ENCODE measurements at places on chromosomes 12 and 14.

DNA sequence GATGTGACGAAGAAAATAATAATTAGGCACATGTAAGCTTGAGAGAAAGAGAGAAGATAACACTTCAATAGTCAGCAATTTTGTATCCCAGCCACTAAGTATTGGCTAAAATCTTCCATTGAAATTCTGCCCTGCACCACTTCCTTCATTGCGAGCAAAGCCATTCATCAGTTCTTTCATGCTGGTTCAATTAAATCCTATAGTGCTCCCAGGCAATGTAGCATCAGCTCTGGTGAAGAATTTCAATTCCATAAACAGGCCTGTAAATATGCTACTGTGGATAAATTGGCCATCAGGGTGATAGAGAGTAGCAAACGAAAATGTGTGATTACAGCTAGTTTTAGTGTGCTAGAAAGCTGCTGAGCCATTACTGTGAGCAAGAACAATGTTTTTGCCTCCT, 24.7 kb downstream of the RPL10L start:
- no peak for DNase-seq

DNA sequence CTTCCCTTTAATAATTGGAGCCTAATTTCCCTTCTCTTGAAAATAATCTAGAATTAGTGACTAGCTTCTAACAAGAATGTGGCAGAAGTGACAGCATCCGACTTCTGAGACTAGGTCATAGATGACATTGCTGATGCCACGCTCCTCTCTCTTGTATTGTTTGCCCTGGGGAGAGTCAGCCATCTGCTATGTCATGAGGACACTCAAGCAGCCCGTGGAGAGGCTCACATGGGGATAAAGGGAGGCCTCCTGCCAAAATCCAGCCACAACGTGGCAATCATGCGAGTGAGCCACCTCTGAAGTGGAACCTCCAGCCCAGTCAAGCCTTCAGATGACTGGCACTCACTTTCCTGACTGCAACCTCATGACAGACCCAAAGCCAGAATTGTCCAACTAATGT, 54.2 kb upstream of the LRRK2 start:
- peak; percentile 61 for DNase-seq

DNA sequence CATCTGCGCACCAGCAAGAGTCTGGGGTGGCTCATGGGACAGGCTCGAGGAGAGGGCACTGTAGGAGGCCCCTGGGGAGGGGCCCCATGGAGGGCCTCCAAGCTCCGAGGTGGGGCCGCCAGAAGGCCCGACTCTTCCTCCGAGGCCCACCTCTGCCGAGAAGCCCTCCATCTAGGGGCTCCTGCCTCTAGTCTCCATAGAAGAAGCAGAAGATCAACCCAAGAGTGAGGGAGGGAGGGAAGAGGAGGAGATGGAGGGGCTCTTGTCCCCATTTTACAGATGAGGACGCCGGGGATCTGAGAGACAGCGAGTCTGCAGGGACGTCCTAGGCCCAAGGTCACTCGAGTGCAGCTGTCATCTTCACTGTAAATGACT, 41.2 kb downstream of the DIO3 start:
- no peak for DNase-seq

DNA sequence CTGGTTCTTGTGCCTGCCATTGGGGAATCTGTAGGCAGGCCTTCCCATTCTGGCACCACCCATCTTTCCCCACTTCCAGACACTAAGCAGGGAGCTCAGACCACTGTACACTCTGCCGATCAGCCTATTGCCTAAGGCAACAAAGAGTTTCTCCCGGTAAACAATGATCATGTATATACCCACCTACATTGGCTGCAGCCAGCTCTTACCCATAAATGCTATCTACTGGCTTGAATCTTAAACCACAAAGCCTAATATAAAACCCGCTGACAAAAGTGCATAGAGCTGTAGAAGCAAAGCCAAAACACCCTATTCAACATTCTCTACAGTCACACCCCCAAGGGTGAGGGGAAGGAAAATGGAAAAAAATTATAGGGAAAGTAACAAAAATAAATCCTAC, 20.8 kb upstream of the GLIPR1 start:
- no peak for DNase-seq

DNA sequence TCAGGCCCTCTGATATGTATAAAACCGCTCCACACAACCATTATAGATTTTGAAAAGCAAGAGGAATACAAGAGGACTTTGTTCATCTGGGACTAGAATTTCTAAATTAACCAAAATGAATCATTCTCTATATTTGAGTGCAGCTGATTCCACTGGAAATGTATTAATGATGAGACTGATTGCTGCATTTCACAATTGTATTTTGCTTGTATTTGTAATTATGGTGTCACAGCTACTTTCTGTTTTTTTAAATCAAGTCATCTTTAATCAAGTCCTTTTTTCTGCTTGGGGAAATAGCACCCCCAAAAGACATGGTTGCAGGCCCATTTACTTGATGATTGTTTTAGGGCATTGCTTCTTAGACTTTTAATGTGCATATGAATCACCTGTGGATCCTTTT, 162.4 kb downstream of the KICS2 start:
- DNase-seq: no peak

DNA sequence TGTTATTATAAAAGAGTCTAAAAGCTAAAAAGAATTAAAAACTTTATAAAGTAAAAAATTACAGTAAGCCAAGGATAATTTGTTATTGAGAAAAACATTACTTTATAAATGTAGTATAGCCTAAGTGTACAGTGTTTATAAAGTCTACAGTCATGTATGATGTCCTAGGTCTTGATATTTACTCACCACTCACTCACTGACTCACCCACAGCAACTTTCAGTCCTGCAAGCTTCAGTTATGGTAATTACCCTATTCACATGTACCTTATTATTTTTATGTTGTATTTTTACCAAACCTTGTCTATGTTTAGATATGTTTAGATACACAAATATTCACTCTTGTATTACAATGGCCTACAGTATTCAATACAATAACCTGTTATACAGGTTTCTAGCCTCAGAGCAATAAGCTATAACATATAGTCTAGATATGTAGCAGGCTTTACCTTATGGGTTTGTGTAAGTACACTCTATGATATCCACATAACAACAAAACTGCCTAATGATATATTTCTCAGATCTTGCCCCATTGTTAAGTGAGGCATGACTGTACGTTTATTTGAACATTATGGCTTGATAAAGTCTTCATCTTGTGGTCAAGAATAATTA, 113.7 kb upstream of the KITLG start:
- no peak for DNase-seq

- DNase-seq: no peak
These were observed 219.5 kb downstream of the TBX5 start for GRCh38 chr12:114186241-114187002.

DNA sequence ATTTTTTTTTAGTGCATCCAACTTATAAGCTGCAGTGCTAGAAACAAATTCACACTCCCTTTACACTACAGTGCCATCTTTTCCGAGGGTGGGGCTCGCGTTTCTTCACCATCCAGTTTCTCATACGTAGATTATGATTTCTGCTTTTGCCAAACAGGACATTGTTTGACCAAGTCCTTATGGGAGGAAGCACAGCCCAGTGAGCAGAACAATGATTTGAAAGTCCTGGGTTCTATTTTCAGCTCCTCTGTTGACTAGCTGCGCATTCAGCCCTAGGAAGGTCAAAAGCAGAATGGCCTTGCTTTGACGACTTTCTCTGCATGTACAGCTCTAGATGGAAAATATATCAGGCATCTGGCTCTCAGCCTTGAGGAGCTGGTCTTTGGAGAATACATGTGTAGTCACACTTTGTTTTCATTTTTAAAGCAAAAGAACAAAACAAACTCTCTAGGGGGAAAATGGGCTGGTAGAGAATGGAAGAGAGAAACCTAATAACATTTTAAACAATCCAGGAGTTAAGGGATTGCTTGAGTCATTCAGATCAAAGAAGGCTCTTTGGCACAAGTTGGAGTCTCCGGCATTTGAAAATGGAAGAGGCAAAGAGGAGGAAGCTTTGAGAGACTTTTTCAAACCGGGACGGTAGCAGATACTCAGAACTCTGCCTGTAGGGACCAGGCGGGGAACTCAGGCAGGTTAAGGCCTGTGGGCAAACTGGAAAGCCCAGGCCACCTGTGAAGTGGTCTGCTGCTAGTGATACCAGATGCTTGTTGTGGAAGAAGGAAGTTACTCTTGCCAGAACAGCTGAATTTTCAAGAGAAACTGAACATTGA, 257.3 kb upstream of the PLEKHG7 start:
- no peak for DNase-seq

DNA sequence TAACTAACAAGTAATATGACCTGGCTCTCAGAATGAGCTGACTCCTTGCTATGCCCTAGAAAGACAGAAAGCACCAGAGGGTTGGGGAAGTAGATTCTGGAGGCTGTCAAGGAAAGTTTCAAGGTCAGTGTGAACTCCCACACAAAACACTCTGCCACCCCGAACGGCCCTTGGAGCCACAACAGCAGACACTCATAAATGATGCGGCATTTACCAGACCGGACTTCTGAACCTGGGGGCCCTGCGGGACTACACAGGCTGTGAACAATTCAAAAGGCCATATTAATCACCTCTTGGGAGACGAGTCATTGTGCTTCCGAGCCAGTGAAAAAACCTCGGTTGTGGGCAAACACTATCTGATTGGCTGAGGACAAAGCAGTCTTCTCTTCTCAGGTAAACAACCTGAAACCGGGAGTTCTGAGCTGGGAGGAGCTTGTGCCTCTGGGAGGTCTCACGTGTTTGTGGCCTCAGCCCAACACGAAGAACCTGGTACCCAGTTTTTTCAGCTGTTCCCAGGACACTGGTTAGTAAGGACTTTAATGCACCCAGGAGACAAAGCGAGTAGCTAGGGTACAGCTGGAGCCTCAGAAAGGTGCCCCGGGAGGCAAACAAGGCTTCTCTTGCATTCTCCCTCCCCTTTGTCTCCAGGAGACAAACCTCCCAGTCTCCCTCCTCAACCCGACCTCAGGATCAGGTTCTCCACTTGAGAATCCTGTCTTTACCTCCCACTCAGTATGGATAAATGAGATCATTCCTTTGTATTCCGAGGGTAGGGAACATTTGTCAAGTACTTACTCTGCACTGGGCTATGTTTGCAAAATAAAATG, 35.3 kb downstream of the VWF start:
- peak; percentile 35 for DNase-seq

- no peak for DNase-seq
These were observed 9.2 kb upstream of the FGF23 start for GRCh38 chr12:4388662-4389061.

DNA sequence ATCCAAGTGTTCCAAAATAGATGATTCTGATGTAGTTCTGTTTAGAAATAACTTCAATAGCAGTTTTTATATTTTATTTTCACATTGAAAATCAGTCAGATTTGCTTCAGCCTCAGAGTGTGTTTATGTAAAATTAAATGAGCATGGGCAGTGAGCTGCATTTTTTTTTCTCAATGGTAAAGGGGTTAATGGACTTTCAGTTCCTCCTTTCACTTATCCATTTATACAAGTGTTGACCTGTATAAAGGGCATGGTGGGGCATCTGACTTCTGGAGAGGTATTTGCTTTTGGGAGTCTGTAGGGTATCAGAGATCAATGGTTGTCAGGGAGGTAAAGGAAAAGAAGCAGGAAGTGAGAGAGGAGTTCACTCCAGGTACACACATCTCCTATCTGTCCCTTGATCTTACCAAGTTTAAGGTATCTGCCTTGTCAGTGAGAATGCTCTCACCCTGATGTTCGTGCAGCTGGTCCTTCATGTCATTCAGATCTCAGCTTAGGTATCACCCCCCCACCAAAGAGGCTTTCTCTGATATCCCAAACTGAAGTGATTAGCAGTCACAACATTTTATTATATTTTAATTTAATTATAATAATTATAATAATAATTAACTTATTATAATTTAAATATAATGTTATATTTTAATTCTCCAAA, 181.6 kb upstream of the LMNTD1 start:
- DNase-seq: no peak

GRCh38 chr12:2084553-2085296, 31.9 kb downstream of the CACNA1C start:
- DNase-seq: no peak

DNA sequence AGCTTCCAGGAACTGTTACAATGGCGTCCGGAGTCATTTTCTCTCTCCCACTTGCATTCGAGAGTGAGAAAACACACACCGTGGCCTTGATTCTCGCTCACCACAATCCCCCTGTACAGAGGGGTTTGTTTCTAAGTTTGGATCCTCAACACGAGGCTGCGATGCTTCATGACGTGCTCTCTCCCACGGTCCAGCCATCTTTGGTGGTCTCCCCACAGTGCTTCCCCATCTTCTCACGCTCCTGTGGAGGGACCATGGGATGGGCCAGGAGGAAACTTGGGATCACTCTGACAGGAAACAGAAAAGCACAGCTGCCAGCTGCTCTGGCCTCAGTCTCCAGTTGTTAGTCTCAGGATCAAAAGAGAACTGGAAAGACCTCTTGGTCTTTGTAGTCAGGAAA, 28.1 kb downstream of the OR10P1 start:
- no peak for DNase-seq

GRCh38 chr12:53061404-53062010, 11.6 kb downstream of the TNS2 start:
- no peak for DNase-seq

DNA sequence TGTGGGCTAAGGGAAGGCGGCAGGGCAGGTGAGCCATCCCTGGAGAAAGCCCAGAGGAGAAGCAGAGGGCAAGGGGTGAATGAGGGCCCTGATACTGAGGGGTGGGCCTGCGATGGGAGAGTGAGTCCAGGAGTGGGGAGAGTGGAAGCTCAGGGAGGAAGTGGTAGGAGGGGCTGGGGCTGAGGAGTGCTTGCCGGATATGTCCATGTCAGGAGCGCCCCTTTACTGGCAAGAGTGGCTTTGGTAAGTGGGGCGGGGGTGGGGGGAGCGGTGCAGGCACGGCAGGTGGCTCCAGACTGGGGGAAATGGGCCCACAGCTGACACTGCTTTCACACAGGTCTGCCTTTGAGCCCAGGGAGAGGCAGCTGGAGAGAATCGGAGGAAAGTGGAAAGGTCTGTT, 86.4 kb upstream of the GPR68 start:
- DNase-seq: no peak

GRCh38 chr12:25529738-25530137, 23.3 kb downstream of the LMNTD1 start:
- no peak for DNase-seq

GRCh38 chr12:24441458-24441857, 492.0 kb upstream of the SOX5 start:
- DNase-seq: no peak

DNA sequence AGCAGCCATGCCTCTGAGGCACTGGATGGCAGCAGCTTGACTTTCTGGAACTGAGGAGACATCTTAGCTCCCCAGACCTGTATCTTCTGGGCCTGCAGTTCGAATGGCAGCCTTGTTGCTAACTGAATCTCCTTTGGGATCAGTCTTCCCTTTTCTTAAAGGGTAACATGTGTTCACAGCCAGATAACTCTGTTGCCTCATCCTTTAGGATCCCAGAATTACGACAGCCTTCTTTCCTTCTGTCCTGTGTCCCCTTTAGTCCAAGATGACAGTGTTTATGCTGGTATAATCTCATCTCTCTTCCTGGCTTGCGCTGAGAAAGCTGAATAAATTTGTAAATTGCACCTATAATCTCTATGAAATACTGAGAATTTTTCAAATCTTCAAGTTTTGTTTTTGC, 9.1 kb upstream of the ERC1 start:
- no peak for DNase-seq

- no peak for DNase-seq
These were observed 32.5 kb upstream of the SSPN start for GRCh38 chr12:26162905-26163304.
